ENCODE measurements at places on chromosomes 6 and 20. TPM values are rescaled to one million over a fixed set of nuclear protein-coding genes. Genes with fewer than 3 reads are reported as not detected.

GRCh38 chr20:14599613-14600012, 262.2 kb upstream of the FLRT3 start:
- DNase-seq, result no peak

DNA sequence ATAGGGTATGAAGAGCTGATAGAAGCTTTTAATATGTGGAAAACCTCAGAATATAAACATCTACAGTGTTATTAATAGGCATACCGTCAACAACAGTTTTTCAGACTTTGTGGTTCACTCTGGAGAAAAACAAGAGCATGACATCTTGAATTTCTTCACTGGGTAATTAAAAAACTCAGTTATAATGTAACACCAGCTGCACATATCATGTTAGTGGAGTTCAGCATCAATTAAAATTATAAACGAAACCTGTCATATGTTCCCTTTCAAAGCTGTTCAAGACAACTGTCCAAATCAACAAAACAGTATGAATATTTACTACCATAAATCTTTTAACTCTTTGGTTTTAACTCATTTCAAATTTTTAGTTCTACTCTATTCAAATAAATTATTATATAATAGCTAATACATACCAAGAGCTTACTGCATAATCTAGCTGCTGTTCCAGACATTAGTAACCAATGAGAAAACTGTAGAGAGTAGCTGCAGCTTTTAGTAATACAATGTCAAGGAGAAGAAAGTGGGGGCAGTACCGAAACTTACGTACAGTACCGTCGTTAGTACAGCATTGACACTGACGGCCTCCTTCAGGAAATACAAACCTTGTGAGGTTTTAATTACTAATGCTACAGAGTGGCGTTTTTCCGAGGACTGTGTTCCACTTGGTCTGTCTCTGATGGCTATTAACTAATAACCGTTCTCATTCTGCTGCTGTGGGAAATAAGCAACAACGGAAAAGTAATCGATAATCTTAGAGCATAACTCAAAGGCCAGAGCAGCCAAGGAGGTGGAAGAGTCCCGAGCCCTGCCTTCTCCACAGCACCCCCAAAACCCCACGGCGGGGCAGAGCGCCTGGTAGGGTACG, 532 bp upstream of the PM20D2 start:
- no peak for DNase-seq

GRCh38 chr6:165847407-165848085, 184.5 kb upstream of the PDE10A start:
- no peak for DNase-seq

Gene TREM2
- not detected for total RNA-seq

Gene TNF
- not detected for total RNA-seq

Data from dermis microvascular lymphatic vessel endothelial cell (primary cell).